Muscle of leg (tissue), 16 donors: ENCODE measurements at places on chromosomes 1 and 21.

GRCh38 chr1:163241746-163242145 is 39.0 kb upstream of the RGS5 start:
- no peak for DNase-seq

DNA sequence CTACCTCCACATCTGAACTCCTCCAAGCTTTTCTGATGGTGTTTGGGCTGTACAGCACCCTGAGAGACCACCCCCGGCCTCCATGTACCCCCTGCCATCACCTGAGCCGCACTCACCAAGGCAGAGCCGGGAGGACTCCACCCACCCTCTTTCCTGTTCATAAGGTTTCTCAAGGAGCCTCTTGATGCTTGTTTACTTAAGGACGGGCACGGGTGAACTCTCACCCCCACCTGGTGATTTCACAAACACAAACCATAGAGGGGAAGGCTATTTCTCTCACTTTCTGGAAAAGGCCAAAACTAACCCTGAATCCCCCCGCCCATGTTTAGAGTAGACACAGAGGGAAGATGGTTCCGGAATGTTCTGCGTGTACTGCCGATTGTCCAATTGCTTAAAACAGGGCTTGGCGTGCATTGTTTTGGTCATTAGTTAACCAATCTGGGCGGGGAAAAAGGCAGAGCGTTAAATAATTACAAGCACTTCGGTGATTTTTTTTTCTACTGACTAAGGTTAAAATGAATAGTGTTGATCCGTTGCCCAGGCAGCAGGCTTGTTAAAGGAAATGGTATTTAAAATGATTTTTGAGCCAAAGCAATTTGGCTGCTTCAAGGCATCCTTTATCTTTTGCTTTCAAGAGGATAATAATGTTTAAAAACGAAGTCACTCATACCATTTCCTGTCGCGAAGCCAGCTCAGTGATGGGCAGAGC is 279.8 kb upstream of the VAMP3 start:
- peak; percentile 69 for DNase-seq

- no peak for DNase-seq
Measured at GRCh38 chr1:242426271-242426905, 98.1 kb downstream of the PLD5 start.

DNA sequence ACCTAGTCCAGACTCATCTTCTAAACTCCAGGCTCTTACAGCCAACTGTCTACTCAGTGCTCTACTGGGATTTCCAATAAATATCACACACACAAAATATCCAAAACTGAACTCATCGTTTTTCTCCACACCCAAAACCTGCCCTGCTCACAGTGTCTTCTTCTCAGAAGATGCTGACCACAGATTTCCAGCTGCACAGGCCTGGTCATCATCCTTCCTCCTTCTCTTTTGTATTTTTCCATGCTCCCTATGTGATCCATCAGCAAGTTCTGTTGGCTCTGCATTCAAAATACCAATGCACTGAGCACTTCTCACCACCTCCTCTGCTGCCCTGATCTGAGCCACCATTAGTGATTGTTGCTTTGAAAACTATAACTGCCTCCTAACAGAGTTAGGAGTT is 159.5 kb upstream of the KAZN start:
- DNase-seq, result no peak

- no peak for DNase-seq
Measured at GRCh38 chr1:56333461-56333860, 245.9 kb downstream of the PLPP3 start.

GRCh38 chr1:247680171-247680570 is 632 bp upstream of the OR13G1 start:
- no peak for DNase-seq

- DNase-seq, result no peak
Measured at GRCh38 chr1:3669971-3670431, 17.7 kb downstream of the TP73 start.

DNA sequence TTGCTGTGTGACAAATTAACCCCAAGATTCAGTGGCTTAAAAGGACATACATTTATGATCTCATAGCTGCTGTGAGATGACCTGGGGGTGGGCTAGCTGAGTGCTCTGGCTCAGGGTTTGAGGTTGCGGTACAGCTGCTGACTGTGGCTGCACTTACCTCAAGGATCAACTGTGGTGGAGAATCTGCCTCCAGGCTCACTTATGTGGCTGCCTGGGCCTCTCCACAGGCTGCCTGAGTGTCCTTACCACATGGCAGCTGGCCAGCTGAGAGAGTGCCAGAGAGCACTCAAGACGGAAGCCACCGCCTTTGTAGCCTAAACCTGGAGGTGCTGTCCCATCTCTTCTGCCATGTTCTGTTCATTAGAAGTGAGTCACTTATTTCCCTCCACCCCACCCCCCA is 5.7 kb downstream of the LRRC71 start:
- no peak for DNase-seq

DNA sequence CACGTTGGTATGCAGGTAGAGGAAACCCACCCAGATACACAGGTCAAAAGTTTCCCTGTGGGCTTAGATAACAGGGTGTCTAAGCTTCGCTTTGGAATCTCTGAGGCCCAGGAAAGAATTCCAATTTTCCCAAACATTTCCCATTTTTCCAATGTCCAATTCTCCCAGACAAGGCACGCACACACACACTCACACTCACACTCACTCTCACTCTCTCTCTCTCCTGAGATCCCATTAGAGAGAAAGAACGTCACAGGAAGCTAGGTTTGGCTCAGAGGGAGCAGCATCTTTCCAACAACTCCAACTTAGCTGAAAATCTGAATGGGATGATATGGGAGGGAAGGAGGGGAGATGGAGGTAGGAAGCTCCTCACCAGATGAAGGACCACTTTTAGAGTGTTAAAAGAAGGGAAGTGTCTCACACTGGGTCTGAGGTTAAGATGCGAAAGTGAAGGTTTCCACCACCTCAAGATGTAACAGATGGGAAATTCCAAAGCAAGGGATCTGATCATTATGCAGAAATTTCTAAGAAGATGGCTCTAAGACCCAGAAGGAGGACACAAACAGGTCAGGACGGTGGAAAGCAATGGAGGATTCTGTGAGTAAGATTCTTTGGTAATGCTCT is 63.5 kb downstream of the GNG12 start:
- no peak for DNase-seq

DNA sequence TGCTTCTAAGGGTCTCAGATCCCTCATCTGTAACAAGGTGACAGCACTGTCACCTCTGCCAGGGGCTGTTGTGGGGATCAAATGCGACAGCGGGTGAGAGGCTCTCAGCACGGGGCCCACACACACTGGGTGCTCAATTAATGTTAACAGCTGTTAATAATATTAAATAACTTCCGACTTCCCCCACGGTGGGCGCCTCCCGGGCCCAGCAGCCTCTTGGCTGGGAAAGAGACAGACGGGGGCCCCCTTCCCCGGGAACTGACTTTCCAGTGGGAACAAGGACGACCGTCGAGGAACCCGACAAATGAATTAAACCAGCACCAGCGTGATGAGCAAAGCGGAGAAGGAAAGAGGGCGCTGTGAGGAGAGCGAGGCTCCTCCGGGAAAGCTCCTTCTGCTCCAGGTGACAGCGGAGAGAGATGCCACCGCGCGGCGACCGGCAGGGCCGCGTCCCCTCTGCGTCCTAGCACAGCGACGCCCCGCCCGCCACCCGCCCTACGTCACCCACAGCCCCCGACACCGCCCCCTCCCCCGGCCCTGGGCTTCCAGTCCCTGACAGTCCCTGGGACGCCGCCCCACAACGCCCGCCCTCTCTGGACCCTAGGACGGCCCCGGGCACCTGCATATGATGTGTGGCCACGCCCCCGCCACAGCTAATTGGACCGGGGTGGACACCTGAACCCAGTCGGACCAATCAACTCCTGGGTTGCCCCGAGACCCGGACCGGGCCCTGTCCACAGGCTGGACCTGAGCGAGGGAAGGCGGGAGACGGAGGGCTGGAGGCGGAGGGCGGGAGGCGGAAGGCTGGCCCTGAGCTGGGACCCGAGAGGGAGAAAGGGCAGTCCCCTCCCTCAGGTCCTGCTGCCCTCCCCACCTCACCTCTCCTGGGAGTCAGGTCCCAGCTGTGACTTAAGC is 38.2 kb downstream of the MATN1 start:
- no peak for DNase-seq

DNA sequence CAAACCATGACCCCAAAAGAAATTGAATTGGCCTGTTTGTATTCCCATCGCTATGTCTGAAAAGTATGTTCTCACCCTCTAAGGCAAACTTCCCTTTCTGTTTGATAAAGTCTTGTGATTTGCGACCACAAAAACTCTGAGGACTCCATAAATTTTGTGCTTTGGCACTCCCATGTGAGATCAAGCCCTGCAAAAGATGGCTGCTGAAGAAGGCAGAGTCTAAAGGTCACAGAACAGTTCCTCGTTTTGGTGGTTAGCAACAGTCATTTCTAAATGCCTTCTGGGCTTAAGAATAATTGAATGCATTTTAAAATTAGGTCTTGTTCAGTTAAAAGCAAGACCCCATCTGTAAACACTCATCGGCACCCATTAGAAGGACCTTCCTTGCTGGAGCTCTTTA is 441.6 kb downstream of the OMA1 start:
- DNase-seq, result no peak

- no peak for DNase-seq
Measured at GRCh38 chr1:26959722-26960624, at the start of gene KDF1. KDF1 (minus strand) TSS chr1:26960468; CDS start chr1:26952380, 8,088 bp downstream.

DNA sequence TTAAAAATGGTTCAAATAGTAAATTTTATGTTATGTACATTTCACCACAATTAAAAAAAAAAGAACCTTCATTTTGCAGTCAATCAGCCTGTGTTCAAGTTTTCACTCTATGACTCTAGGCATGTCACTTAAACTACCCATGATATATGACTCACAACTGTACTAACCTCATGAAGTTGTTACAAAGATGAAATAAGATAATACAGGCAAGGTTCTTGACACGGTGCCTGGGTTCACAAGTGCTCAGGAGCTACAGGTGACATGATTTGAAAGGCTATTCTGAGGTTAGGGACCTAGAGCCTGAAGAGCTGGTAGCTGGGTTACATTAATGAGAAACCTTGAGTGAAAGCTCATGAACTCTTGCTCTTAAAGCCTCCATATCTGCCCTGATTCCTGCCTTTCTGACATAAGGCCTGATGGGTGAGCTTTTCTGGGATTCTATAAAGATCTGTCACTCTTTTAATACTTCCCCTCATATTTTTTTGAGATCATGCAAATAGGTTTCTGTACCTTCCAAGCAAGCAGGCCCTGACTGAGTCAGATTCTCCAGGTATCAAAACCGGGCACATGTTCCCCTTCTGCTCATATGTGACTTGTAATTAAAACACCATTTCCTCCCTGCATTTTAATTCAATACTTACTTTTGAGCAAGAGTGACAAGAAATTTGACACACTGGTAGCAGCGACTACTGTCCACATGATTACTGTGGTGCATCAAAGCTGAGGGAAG is 34.0 kb downstream of the PCSK9 start:
- no peak for DNase-seq

- DNase-seq, result no peak
Measured at GRCh38 chr1:156745881-156746280, 5.0 kb upstream of the MRPL24 start.

GRCh38 chr1:51897699-51898031 is 19.1 kb upstream of the NRDC start:
- DNase-seq, result no peak

DNA sequence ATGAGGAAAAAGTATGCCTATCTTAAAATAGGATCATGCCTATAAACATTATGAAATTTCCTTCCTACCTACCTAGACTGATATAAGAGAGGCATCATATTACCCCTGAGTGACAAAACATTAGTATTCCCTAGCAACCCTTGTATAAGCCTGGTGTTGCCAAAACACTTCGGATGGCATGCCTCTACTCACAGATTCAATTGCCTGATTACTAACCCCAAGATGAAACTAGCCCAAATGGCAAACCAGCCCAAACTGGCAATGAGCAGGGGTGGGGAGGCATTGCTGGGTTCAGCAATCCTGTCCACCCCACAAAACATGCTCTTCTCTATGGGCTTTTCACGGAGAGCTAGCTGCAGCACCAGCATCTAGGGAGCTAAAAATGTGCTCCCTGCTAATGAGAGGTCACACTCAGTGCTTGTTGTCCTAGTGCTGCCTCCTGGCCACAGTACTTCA is 13.9 kb downstream of the PALMD start:
- DNase-seq, result peak; percentile 36

DNA sequence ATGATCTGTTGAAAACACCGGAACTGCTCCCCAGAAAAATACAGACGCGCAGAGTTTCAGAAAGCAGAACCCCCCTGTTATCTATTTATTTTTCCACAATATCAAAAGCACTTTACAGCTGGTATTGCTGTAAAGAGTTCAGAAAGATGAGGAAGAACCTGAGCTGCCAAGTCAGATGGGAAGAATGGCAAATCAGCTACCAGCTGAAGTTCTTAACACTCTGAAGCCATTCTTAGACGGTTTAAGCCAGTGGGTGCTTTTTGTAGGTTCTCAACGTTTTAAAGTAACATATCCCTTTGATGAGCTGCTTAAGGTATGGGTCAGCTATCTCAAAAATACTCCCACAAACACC is 714 bp upstream of the AKIRIN1 start:
- peak; percentile 59 for DNase-seq

- no peak for DNase-seq
Measured at GRCh38 chr1:57874418-57874877, 450.6 kb upstream of the DAB1 start.

DNA sequence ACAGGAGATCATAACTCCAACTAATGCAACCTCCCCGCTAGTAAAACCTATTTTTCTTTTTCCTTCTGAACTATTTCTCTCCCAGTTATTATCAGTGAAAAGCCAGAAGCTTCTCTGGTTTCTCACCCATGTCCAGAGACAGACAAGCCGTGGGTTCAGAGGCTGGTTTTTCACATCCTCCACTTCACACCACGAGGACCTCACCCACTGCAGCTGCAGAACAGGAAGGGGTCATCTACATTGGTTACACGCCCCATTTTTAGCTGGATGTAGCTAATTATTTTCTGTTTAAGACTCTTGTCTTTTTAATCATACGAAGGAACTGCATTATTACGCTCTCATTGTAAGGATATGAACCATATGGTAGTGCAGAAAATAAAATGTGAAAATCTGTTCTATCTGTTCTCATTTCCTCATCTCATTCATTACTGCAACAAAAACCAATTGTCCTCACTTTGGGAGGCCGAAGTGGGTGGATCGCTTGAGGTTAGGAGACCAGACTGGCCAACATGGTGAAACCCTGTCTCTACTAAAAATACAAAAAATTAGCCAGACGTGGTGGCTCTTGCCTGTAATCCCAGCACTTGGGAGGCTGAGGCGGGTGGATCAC is 39.1 kb upstream of the CLDN14 start:
- no peak for DNase-seq

DNA sequence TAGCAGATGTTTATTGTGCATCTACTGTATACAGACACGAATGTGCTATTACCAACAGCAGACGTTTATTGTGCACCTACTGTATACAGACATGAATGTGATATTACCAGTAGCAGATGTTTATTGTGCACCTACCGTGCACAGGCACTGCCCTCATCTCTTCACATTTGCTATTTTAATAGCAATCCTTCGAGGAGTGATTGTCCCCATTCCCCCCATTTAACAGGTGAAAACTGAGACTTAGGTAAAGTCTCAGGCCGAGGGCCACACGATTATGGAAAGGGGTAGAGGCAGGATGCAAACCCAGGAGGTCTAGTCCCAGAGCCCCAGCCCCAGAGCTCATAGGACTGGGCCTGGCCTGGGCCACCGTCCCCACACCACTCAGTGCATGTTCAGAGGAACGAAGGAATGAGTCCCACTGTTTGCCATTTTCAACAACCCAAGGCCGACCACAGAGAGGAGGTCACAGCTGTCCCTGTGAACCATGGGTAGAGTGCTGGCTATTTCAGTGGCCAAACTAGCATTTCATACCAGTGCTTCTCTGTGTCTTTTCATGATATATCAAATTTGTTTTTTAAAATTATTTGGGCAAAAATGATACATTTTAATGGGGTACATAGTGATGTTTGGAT is 114.4 kb upstream of the TMEM51 start:
- DNase-seq, result no peak

- no peak for DNase-seq
Measured at GRCh38 chr1:151293093-151293492, 11.0 kb downstream of the ZNF687 start.
